ENCODE measurements at places on chromosomes 13 and 19.

GRCh38 chr13:60220072-60220471, 56.3 kb upstream of the DIAPH3 start:
- no peak for DNase-seq

GRCh38 chr13:110698689-110699088, 7.2 kb downstream of the CARS2 start:
- no peak for DNase-seq

- no peak for DNase-seq
Measured at GRCh38 chr13:107778094-107778493, 437.2 kb downstream of the LIG4 start.

DNA sequence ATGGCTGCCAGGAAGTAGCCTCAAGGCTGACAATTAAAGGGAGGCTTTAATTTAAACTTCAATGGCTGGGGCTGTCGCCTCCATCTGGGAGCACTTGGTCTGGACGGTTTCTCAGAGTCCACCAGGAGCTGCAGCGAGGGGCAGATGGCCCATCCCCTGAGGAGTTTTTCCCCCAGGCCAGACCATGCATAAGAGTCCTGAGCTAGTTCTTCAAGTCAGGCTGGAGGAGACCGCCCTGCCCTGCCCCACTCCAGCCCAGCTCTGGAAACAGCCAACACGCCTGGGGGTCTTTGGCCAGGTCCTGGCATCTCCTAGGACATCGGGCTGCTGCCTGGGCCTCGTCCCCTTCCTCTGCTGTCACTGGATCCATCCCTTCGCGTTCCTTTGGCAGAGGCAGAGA, 5.3 kb upstream of the ACTN4 start:
- no peak for DNase-seq

GRCh38 chr13:110767476-110767875, 54.0 kb downstream of the ING1 start:
- DNase-seq, result no peak

DNA sequence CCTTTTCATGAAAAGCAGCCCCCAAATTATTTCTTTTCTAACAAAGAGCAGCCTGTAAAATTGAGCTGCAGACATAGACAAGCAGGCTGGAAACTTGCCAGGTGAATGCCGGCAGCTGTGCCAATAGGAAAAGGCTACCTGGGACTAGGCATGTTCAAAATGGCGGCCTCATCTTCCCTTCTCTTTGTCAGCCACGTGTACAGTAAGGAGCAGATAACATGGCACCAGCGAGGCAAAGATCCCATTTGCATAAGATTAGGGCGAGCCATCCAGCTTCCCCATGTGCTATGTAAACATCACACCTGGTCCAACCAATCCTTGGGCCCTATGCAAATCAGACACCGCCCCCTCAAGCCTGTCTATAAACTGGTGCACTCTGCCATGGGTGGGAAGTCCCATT, 31.2 kb upstream of the CACNA1A start:
- no peak for DNase-seq

DNA sequence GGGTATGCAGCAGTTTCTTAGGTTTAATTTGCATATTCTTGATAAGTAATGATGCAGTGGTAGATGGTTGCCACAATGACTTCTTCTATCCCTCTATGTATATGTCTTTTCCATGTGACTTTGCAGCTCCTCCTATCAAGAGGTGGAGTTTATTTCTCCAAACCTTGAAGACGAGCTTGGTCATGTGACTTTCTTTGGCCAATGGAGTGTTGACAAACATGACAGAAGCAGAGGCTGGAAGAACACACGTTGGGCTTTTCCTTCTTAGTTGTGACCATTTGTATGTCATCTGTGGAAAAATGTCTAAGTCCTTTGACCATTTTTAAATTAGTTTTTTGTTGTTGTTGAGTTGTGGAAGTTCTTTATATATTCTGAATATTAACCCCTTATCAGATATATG, 32.3 kb downstream of the ZNF333 start:
- DNase-seq, result no peak

DNA sequence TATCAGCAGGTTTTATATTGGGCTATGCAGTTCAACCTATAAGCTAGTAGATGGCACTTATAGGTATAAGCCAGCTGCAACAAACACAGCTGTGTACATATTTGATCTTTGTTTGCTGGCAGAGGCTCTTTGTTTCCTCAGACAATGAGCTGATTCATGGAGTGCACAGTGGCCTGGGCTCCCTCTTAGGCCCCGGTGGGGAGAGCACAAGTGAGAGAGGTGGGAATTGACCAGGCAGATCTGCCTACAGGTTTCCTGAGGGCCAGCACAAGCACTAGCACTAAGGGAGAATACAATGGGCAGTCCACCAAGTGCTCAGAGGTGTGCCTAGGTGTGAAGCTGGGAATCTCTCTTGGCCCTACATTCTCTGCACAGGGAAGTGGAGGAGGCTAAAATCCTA, 1390.7 kb downstream of the SLITRK5 start:
- no peak for DNase-seq

GRCh38 chr19:18775586-18776287, 15.4 kb downstream of the COMP start:
- no peak for DNase-seq

DNA sequence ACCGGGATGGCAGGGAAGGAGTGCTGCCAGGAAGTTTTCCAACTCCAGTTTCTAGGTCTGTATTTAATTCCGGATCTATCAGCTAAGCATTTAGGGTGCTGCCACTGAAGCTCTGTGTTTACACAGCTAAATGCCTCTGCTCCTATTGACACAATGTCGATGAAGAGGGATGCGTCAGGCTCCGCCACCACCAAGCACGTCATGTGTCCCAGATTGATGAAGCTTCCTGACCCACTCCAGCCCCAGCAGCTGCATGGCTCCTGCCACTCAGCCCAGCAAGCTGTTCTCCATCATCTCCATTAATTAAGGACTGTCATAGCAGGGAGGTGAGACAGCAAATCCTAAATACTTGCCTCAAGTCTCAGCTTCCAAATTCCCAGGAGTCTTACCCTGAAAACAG, 435.2 kb upstream of the ZNF507 start:
- no peak for DNase-seq

All from Calu3 (cell line).